ENCODE measurements at places on chromosomes 7 and 10. TPM values are rescaled to one million over a fixed set of nuclear protein-coding genes. Genes with fewer than 3 reads are reported as not detected.

Gene NXPH1
- not detected for total RNA-seq

Gene VAX1
- not detected for total RNA-seq

DNA sequence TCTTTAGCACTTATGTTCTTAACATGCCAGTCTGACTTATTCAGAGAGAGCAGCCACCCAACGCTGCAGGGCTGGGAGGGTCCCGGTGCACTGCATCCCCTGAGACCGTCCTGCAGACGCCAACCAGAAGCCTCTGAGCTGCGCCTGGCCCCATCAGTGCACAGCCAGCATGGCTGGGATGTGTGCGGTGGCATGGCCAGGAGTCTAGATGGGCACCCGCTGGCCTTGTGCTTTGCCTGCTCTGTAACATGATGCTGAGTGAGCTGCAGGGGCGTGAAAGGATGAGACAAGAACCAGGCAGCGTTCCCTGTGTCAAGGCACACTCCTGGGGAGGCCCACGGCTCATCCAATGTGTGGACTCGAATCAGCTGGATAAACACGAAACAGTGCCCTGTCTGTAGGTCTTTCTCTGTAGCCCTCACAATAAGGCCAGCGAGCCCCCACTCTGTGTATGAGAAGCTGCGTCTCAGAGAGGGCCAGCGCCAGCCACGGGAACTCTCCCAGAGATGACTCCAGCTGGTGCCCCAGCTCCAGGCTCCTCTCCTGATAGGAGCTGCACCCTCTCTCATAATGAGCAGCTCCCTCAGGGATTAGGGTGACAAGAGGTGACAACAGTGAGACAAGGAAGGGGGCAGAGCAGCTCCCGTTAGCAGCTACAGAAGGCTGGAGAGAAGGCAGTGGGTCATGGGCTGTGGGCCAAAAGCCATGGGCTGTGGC is 96.8 kb downstream of the TNS3 start:
- DNase-seq: no peak

GRCh38 chr7:131223151-131223550 is 104.5 kb upstream of the MKLN1 start:
- no peak for DNase-seq

Gene PGAM2
- not detected for total RNA-seq

Gene RHBDD2
- total RNA-seq: 11.9 TPM

Gene TPK1
- total RNA-seq: 16.4 TPM

Gene UPK3B
- 0.38 TPM for total RNA-seq

Gene RAB19
- not detected for total RNA-seq

- DNase-seq: peak; percentile 97
Measured at GRCh38 chr7:115087437-115087836, 165.5 kb downstream of the MDFIC start.

Gene C10orf67
- not detected for total RNA-seq

- DNase-seq: no peak
Measured at GRCh38 chr10:121787169-121787568, 140.7 kb downstream of the ATE1 start.

- DNase-seq: no peak
Measured at GRCh38 chr7:140039896-140040295, 22.9 kb downstream of the PARP12 start.

GRCh38 chr7:107254398-107254985 is 85.7 kb downstream of the HBP1 start:
- no peak for DNase-seq

Gene SLC26A5
- 0.64 TPM for total RNA-seq

GRCh38 chr10:63343476-63343875 is 122.3 kb downstream of the JMJD1C start:
- peak; percentile 11 for DNase-seq

GRCh38 chr10:133403359-133403758 is 9.4 kb downstream of the MTG1 start:
- DNase-seq: no peak

Gene FAM25G
- total RNA-seq: not detected

Gene CALCR
- not detected for total RNA-seq

GRCh38 chr7:49772916-49773217 is 571 bp upstream of the VWC2 start:
- DNase-seq: no peak

- peak; percentile 31 for DNase-seq
Measured at GRCh38 chr7:129831424-129832058, 121.2 kb downstream of the UBE2H start.

GRCh38 chr7:1542841-1543747 is 12.6 kb downstream of the MAFK start:
- DNase-seq: no peak

- no peak for DNase-seq
Measured at GRCh38 chr10:30510932-30511700, 77.1 kb downstream of the MAP3K8 start.

GRCh38 chr10:129438024-129438423 is 29.0 kb upstream of the MGMT start:
- no peak for DNase-seq

DNA sequence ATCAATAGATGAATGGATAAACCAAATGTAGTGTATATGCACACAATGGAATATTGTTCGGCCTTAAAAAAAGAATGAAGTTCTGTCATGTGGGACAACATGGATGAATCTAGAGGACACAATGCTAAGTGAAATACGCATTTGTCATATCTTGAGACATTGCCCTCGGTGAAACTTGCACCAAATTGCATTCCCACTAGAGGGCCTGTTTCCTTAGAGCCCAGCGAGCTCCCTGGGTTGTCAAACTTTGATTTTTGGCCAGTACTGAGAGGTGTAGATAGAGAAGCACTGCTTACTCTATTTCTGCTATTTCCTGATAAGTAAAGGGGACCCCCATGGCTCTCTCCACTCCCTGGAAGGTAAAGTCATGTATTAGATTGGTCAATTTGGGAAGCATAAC is 157.1 kb downstream of the GPAM start:
- DNase-seq: no peak

DNA sequence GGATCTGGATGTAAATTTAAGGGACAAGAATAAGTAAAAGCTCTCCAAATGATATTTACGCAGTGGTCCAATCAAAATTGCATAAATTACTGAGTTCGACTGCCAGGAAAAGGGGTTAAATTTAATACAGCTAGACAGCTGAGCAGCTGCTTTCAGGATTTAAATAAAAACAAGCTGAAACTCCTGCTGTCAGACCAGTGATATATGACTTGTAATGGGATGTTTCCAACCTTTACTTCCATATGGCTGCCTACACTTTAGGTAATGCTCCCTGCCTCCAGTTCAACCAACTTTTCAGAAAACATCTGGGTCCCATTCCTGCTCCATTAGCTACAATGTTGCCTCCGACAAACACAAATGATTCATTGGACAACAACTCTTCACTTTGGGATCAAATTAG is 326.3 kb upstream of the DGKB start:
- no peak for DNase-seq

DNA sequence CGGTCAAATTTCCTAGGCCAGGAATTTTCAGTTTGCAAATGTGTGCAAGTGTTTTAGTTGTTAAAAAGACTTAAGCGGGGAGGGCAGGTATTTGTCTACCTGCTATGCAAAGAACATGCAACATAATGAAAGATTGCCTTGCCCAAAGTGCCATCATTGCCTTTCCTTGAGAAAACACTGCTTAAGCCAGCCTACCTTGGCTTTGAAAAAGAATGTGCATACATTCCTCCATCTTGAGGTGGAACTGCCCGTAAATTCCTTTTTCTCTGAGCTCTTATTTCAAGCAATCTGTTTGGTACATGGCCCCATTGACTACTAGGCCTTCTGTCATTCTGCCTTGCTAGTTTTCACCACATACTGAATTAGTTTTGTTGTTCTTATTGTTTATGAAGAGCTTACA is 29.3 kb downstream of the BZW2 start:
- no peak for DNase-seq

Gene NUTM2B
- under 0.01 TPM for total RNA-seq

GRCh38 chr10:91340613-91341362 is 69.4 kb upstream of the HECTD2 start:
- DNase-seq: peak; percentile 95

Gene TEX36
- not detected for total RNA-seq

GRCh38 chr7:74066626-74067025 is 17.0 kb upstream of the LIMK1 start:
- DNase-seq: no peak

- no peak for DNase-seq
Measured at GRCh38 chr10:8596929-8597472, 542.5 kb downstream of the GATA3 start.

Gene PRTFDC1
- total RNA-seq: 9.4 TPM

DNA sequence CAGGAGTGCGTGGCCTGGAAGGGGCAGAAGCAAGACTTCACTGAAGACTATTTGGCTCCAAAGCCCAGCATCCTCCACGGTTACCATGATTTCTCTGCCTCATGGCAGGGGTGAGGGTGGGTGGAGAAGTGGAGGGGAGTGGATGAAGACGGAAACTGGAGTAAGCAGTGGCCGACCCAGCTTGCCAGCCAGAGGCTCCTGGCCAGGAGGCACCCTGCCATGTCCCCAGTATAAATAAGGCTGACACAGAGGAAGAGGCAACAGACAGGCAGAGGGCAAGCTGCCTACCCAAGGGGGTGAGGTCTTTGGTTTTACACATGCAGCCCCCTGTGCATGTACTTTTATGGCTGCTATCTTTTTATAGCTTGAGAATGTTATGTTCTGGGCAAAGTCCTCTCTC is 102.6 kb upstream of the TBX20 start:
- no peak for DNase-seq

GRCh38 chr10:93357680-93358079 is 124.5 kb downstream of the MYOF start:
- DNase-seq: no peak

DNA sequence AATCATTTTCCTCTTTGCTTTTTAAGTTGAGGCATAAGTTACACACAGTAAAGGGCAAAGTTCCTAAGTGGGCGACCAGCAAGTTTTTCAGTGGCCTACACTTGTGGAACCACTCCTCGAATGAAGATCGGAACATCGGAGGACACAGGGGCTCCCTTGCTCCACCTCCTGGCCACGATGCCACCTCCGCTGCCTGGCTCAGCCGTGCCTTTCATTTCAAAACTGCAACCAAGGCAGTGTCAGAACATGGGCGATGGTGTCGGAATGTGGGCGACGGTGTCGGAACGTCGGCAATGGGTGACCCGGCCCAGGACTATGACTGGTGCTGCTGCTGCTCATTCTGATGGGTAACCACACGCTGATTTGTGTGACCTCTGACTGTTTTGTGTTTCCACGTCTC is 9.6 kb upstream of the VIPR2 start:
- no peak for DNase-seq

GRCh38 chr10:113414543-113414942 is 138.3 kb upstream of the HABP2 start:
- no peak for DNase-seq

Gene OR9A4
- total RNA-seq: not detected

GRCh38 chr10:36730316-36730715 is 395.1 kb upstream of the ANKRD30A start:
- no peak for DNase-seq

GRCh38 chr10:98587156-98587837 is 140.6 kb upstream of the HPS1 start:
- no peak for DNase-seq

DNA sequence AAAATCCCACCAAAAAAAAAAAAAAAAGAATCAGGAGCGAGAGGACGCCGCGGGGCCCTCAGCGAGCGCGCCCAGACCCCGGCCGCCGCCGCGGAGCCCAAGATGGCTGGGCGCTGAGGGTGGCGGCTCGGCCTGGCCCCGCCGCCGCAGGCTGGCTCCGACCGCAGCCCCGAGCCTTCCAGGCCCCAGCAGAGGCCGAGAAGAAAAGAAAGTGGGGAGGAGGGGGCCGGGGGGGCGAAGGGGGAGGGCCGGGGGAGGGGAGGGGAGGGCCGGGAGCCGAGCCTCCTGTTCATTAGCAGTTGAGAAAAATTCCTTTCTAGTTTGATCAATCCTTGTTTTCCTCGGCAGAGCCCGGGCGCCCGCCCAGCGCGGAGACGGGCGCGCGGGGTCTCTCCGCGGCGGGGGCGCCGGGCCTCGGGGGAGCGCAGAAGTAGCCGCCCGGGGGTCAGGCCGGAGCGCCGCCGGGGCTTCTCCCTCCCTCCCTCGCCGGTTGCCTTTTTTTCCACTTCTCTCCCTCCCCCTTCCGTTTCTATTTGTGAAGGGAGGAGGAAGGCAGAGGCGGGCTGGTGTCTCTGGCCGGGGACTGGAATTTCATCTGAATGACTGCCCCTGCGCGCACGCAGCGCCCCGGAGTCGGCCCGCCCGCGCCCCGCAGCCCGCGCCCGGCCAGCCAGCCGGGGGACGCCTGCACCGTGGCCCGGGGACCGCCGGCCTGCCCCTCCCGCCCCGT is 778 bp upstream of the TRIM8 start:
- peak; percentile 86 for DNase-seq

GRCh38 chr7:95927756-95928155 is 155.4 kb downstream of the DYNC1I1 start:
- DNase-seq: no peak

Gene AP4M1
- 12.3 TPM for total RNA-seq

GRCh38 chr10:58795560-58795959 is 282.9 kb downstream of the BICC1 start:
- no peak for DNase-seq

- no peak for DNase-seq
Measured at GRCh38 chr10:114482480-114483304, 78.4 kb upstream of the AFAP1L2 start.

GRCh38 chr7:102082693-102083368 is 203.8 kb upstream of the SH2B2 start:
- no peak for DNase-seq

GRCh38 chr7:105141068-105141467 is 127.1 kb downstream of the KMT2E start:
- DNase-seq: peak; percentile 40

Gene TMEM273
- total RNA-seq: 68.7 TPM

Gene WDR86
- total RNA-seq: not detected

GRCh38 chr7:48102530-48102929 is 13.5 kb downstream of the UPP1 start:
- DNase-seq: no peak

Gene RSPH10B2
- total RNA-seq: 0.39 TPM

Gene CPA1
- total RNA-seq: not detected

All from dermis microvascular lymphatic vessel endothelial cell (primary cell).